ENCODE measurements at places on chromosomes 12 and 14. TPM values are rescaled to one million over a fixed set of nuclear protein-coding genes. Genes with fewer than 3 reads are reported as not detected.

DNA sequence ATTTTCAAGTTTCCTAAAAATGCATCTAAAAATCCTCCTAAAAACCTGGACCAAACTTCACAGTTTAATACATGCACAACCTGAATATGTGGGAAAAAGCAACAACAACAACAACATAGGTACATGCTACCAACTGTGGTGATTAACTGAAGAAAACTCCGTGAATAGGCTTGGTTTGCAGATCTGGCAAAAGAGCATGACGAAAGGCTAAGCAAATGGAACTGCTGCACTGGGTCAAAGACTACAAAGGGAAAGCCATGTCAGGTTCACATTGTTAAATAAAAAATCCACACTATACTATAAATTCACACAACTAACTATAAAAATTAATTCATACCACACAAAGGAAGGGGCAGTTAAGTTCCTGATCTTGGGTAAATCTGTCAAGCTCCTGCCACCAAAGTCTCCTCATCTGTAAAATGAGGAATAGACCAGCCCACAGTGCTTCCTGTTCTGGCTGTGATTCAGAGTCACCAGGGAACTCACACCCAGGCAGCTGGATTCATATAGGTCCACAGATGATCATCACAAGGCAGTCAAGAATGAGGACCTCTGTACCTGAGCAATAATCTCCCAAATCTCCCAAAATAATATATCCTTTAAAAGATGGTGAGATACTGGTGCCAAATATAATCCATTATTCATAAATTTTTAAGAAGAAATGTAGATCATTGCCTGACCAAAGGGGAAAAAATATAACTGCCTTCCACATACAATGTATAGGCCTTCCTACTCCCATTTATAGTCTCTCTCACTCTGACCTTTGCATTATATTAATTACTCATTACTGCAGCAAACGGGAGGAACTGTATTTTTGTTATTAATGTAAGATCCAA, 7.0 kb downstream of the CORO1C start:
- H3K27me3 ChIP-seq, result no peaks in the 10 kb centered on the region
- no peak overlapping the region for H3K27ac ChIP-seq
- no peak for DNase-seq
- no peak overlapping the region for H3K4me3 ChIP-seq
- H3K36me3 ChIP-seq, result no peaks in the 10 kb centered on the region

GRCh38 chr14:65780566-65780965, 368.0 kb downstream of the FUT8 start:
- no peak overlapping the region for H3K27ac ChIP-seq
- H3K4me3 ChIP-seq, result no peak overlapping the region
- H3K36me3 ChIP-seq, result no peaks in the 10 kb centered on the region
- no peak for DNase-seq

DNA sequence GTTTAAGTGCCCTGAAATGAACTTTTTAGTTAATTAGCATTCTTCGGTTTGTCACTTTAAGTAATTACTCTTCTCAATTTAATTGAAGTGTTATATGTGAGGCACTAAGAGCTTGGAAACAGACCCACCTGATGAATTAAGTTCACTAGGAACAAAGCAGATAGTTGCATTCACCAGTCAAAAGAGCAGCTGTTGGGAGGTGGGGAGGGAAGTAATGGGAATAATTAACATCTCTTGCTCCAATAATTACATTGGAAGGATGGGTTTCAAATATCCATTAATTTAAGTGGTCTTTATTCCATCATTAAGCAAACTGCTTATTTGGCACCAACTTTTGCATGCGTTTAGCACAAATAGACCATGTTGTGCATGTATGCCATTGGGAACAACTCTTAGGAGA, 667.2 kb downstream of the GALC start:
- no peaks in the 10 kb centered on the region for H3K36me3 ChIP-seq
- H3K27me3 ChIP-seq, result no peaks in the 10 kb centered on the region
- H3K27ac ChIP-seq, result no peak overlapping the region
- H3K4me1 ChIP-seq, result no peaks in the 10 kb centered on the region
- H3K4me3 ChIP-seq, result no peak overlapping the region

GRCh38 chr12:29147731-29148595, 1.1 kb upstream of the FAR2 start:
- H3K27me3 ChIP-seq, result no peaks in the 10 kb centered on the region
- DNase-seq, result no peak

GRCh38 chr12:92030618-92031017, 115.0 kb downstream of the BTG1 start:
- no peak overlapping the region for H3K4me3 ChIP-seq
- H3K27ac ChIP-seq, result peak overlapping the region; percentile 65
- H3K27me3 ChIP-seq, result no peaks in the 10 kb centered on the region
- H3K36me3 ChIP-seq, result no peaks in the 10 kb centered on the region
- DNase-seq, result no peak

DNA sequence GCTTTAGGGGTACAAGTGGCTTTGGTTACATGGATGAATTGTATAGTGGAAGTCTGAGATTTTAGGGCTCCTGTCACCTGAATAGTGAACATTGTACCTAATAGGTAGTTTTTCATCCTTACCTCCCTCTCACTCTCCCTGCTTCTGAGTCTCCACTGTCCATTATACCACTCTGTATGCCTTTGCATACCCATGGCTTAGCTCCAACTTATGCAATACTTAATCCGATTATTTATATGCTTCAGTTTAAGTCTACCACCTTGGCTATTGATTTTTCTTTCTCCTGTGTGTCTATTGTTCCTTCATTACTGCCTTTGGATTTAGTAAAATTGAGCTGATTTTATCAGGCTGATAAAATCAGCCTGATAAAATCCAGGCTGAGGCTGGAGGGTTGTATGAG, 30.5 kb upstream of the C12orf71 start:
- no peaks in the 10 kb centered on the region for H3K36me3 ChIP-seq
- H3K27me3 ChIP-seq, result no peaks in the 10 kb centered on the region
- no peak overlapping the region for H3K27ac ChIP-seq
- H3K4me1 ChIP-seq, result no peaks in the 10 kb centered on the region

- DNase-seq, result no peak
- H3K4me3 ChIP-seq, result no peak overlapping the region
- no peaks in the 10 kb centered on the region for H3K36me3 ChIP-seq
- no peak overlapping the region for H3K27ac ChIP-seq
- H3K4me1 ChIP-seq, result no peaks in the 10 kb centered on the region
Observed at GRCh38 chr12:77608271-77608824, 222.3 kb upstream of the NAV3 start.

GRCh38 chr14:58872061-58872460, 234.3 kb downstream of the DACT1 start:
- H3K4me3 ChIP-seq, result no peak overlapping the region
- H3K4me1 ChIP-seq, result no peaks in the 10 kb centered on the region
- DNase-seq, result no peak
- H3K27me3 ChIP-seq, result no peaks in the 10 kb centered on the region
- H3K36me3 ChIP-seq, result no peaks in the 10 kb centered on the region

DNA sequence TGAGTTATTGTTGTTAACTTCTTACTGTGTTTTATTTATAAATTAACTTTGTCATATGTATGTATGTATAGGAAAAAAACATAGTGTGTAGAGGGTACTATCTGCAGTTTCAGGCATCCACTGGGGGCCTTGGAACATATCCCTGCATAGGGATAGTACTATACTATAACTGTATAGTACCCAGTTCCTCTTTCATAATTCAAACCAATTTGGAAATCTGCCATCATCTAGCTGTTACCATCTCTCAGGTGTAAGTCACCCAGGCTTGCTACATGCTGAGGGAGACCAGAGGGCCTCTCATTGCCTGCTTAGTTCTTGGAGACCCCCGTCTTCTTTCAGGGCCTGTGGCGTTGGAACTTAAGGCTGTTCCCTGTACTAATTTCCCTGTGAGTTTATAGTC, 12.9 kb upstream of the DCD start:
- no peaks in the 10 kb centered on the region for H3K36me3 ChIP-seq
- H3K27me3 ChIP-seq, result no peaks in the 10 kb centered on the region
- no peak overlapping the region for H3K4me3 ChIP-seq
- no peak for DNase-seq
- H3K4me1 ChIP-seq, result no peaks in the 10 kb centered on the region

DNA sequence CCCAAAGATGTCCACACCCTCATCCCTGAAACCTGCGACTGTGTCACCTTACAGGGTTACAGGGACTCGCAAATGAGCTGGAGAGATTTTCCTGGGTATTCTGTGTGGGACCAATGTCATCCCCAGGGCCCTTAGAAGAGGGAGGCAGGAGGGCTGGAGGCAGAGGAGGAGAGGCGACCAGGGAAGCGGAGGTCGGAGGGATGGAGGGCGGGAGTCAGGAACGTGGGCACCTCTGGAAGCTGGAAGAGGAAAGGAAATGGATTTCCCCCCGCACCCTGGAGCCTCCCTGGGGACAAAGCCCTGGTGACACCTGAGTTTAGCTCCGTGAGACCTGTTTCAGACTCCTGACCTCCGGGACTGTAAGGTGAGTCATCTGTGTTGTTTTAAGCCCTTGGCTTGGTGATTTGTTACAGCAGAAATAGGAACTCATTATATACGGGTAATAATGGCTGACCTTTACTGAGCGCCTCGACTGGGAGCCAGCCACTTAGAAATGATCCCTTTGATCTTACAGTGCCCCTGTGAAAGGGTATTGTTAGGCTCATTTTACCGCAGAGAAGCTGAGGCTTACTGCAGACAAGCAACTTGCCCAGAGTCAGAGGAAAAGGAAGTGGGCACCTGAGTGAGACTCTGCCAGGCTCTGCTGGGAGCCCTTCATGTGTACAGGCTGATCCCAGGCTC, 29.3 kb upstream of the FZD10 start:
- no peak overlapping the region for H3K27ac ChIP-seq
- H3K36me3 ChIP-seq, result no peaks in the 10 kb centered on the region
- H3K4me3 ChIP-seq, result no peak overlapping the region
- no peak for DNase-seq

- H3K27me3 ChIP-seq, result no peaks in the 10 kb centered on the region
- H3K4me3 ChIP-seq, result no peak overlapping the region
- H3K27ac ChIP-seq, result no peak overlapping the region
- H3K36me3 ChIP-seq, result peaks cover 3% of the 10 kb centered on the region
Observed at GRCh38 chr12:79592865-79593264, 97.9 kb downstream of the PAWR start.

- no peak for DNase-seq
- no peaks in the 10 kb centered on the region for H3K27me3 ChIP-seq
- H3K4me1 ChIP-seq, result no peaks in the 10 kb centered on the region
- H3K4me3 ChIP-seq, result no peak overlapping the region
Observed at GRCh38 chr12:65993173-65993572, 137.4 kb downstream of the LLPH start.

- peak overlapping the region; percentile 41 for H3K27ac ChIP-seq
- H3K4me1 ChIP-seq, result no peaks in the 10 kb centered on the region
- peak; percentile 77 for DNase-seq
- H3K4me3 ChIP-seq, result no peak overlapping the region
- no peaks in the 10 kb centered on the region for H3K27me3 ChIP-seq
- H3K36me3 ChIP-seq, result no peaks in the 10 kb centered on the region
Observed at GRCh38 chr12:122917507-122918121, 21.7 kb upstream of the VPS37B start.

DNA sequence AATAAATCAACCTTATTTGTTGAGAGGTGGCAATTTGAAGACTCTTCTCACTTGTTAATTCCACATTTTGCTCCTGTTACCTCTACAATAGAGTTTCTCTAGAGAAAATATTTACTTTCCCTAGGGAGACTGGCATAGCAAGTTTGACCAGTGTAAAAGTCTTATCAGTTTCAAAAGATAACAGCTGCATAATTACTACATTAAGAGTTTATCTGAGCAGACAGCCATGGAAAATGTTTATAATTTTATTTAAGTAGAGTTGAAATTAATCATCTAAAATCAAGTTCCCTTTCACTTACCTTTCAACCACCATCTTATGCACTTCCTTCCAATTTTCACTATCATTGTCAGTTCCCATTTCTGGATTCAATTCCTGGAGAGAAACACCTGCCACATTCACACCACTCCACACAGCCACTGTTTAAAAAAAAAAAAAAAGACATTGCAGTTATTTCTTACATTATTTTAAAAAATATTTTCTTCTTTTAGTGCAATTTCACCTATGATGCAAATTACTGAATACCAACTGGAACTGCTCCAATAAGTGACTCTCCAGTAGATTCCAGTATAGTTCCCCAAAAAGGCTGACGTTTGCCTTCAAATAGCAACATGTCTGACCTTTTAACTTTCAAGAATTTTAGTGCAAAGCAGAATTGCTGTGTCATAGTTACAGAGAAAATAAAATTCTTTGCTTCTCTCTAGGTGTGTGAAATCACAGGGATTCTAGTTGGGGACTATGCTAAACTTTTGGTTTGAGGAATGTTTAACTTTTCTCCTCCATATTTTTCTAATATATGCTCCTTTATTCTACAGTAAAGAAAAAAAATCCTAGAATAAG, 19.4 kb downstream of the LDHB start:
- H3K36me3 ChIP-seq, result peaks cover 11% of the 10 kb centered on the region
- H3K27me3 ChIP-seq, result no peaks in the 10 kb centered on the region
- DNase-seq, result no peak

GRCh38 chr12:70691018-70691672, 53.9 kb upstream of the PTPRB start:
- H3K27ac ChIP-seq, result no peak overlapping the region
- no peak overlapping the region for H3K4me3 ChIP-seq
- H3K27me3 ChIP-seq, result no peaks in the 10 kb centered on the region
- no peaks in the 10 kb centered on the region for H3K4me1 ChIP-seq
- no peak for DNase-seq
- no peaks in the 10 kb centered on the region for H3K36me3 ChIP-seq

DNA sequence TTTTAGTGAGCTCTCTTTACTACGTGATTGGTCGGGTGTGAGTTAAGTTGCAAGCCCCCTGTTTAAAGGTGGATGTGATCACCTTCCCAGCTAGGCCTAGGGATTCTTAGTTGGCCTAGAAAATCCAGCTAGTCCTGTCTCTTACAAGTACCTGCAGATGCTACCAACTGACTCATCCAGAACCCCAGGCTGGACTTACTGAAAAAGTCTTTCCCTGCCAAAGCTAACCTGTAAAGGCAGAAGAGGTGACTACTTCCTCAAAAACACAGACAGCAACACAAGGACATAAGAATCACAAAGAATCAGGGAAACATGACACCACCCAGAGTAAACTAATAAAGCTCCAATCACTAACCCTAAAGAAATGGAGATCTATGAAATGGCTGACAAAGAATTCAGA, 39.1 kb upstream of the HIGD1C start:
- H3K4me3 ChIP-seq, result no peak overlapping the region
- no peaks in the 10 kb centered on the region for H3K27me3 ChIP-seq
- no peak overlapping the region for H3K27ac ChIP-seq
- no peaks in the 10 kb centered on the region for H3K36me3 ChIP-seq

GRCh38 chr12:75177997-75178396, 31.6 kb downstream of the KCNC2 start:
- DNase-seq, result no peak
- H3K4me3 ChIP-seq, result no peak overlapping the region
- no peaks in the 10 kb centered on the region for H3K36me3 ChIP-seq
- no peaks in the 10 kb centered on the region for H3K27me3 ChIP-seq

DNA sequence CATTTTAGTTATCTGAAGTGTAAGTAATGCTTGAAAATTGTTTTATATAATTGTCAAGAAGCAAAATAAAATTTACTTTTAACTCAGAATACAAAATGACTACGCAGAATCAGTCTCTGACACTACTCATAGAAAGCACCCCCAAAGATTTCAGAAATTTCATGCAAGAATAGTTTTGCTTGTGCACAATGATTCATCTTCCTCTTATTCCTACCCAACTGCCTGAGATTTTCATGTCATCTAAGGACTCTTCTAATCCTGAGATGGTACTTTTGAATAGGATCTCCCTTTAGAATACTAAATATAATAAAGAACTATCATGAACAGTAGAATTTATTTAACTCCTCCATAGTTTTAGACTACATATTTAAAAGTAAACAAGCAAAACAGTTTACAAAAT, 485.3 kb upstream of the MGAT4C start:
- no peak overlapping the region for H3K4me3 ChIP-seq
- H3K27me3 ChIP-seq, result no peaks in the 10 kb centered on the region
- no peak overlapping the region for H3K27ac ChIP-seq
- no peak for DNase-seq
- H3K36me3 ChIP-seq, result no peaks in the 10 kb centered on the region

MYF5 gene
- not detected for total RNA-seq

BCAT1 gene
- total RNA-seq, result 35.8 TPM

ZFHX2 gene
- total RNA-seq, result 0.48 TPM

RAB3IP gene
- total RNA-seq, result 12.5 TPM

Measured in breast epithelium (tissue), 4 donors.